ENCODE measurements at places on chromosomes 5 and 9.

DNA sequence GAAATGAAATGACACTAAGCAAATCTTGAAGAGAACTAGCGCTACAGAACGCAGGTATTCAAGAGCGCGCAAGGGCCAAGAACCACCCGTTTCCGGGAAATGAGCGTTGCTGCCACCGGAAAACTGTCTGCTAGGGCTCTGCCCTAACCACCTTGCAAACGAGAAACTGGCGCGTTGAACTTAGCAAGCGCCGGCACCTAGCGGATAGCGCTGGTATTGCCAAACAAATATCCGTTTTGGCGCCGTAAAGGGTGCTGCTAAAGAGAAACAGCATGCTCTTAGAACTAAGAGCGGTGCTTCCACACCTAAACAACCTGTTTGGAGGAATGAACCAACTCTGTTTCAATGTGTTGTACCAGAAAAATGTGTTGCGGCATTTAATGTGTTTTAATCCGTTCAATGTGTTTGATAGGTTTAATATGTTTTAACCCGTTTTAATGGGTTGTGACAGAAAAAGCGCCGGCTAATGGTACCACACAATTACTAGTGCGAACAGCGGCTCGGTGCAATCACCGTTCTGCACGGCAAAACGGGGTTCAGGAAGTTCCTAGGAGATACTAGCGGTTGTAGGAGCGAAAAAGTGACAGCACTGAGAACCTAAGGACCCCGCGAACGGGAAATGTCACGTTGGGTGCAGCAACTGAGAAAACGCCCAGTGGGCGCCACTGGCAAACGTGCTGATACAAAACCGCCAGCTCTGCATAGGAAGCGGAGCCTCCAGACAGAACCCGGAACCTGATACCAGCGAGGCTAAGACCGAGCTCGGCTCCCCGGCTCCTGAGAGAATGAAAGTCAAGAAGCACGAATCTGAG lies at the start of gene ANXA2R:
TSS of gene ANXA2R (minus strand) at position 33 of the 812 bp plus-strand sequence. CDS start 273 bp downstream, outside the sequence.
- peak; percentile 97 for DNase-seq

DNA sequence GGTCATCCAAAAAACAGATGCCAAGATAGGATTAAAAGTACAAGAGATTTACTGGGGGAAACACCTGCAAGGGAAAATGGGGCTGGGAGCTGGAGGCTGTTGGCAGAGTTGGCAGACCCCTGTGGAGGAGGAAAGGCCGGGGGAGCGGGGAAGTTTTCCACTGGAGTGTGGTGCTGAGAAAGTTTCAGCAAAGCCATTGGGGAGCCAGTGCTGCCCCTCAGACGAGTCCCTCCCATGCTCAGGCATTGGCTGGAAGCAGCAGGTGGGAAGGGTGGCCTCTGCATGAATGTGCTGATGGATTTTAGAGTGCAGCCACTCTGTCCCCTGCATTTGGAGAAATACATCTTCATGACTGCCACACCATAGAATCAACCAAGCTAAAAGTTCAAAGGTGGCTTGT lies 52.8 kb downstream of the TTC1 start:
- no peak for DNase-seq

- DNase-seq = no peak
Measured at GRCh38 chr5:58022055-58022454, 437.8 kb downstream of the PLK2 start.

- no peak for DNase-seq
Measured at GRCh38 chr5:75200776-75201175, 35.9 kb downstream of the ANKRD31 start.

- DNase-seq = peak; percentile 18
Measured at GRCh38 chr9:123360161-123361085, 4.4 kb downstream of the CRB2 start.

DNA sequence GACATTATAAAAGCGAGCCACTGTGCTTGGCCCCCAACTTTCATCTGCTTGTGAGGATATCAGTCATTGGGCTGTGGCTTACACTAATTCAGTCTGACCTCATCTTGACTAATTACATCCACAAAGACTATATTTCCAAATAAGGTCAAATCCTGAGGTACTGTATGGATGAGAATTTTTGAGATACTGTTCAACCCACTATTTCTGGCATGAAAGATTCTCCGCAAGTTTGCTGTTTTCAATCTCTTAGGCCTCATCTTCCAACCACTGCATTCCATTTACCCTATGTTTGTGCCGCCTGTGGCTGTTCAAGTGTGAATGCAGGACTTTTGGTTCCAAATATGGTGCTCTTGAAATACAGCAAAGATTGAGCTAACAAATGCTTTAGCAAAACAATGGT lies 400.9 kb upstream of the SGCD start:
- DNase-seq = no peak

All from CD4-positive, alpha-beta memory T cell (primary cell).